AG09319 (cell line): ENCODE measurements at places on chromosomes 16 and 17.

DNA sequence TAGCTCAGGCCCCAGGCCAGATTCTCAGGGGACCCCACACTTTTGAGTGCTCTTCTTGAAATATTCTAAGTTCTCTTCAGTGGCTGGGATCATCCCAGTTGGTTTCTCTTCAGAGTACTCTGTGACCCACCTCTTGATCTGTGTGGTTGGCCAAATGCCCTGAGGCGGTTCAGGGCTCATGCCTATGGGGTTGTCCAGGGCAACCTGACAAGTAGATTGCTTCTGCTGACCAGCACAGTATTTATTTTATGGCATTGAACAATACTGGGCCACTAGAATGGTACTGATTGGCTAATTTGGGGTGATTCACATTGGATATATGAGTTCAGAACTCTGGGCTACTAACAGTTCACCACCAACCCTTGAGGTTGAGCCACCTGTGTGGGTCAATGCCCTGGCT lies 7.4 kb upstream of the GOSR2 start:
- DNase-seq = no peak

DNA sequence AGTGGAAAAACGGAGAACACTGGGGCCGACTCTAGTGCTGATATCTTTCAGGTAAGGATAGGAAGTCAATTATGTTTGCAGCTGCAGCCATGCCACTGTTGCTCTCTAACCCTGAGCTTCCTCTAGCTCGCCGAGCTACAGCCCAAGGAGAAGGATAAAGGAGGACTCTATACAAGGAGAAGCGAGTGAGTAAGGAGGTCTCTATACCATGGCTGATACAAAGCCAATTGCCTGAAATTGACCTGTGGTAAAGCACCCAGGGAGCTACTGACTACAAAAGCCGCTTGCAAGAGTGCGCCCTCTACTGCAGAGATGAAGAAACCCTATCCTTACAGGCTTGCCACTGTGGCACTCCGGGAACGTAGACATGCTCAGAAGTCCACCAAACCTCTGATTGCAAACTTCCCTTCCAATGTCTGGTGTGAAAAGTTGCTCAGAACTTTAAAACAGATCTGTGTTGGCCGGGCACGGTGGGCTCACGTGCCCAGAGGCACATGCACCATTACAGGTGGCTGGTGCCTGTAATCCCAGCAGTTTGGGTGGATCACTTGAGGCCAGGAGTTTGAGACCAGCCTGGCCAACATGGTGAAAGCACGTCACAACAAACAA lies 10.8 kb upstream of the SLC46A1 start:
- no peak for DNase-seq

DNA sequence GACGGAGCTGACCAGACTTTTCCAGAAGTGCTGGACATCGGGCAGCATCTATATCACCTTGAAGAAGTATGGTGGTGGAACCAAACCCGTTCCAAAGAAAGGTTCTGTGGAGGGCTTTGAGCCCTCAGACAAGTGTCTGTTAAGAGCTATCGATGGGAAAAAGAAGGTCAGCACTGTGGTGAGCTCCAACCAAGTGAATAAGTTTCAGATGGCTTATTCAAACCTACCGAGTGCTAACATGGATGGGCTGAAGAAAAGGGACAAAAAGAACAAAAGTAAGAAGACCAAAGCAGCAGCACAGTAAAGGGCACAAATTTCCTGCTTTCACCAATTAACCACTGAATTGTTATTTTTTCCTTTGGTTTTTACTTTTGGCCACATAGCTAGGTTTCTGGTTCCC lies 6.9 kb downstream of the KAT7 start:
- no peak for DNase-seq

- no peak for DNase-seq
These were observed 30.0 kb downstream of the USP32 start for GRCh38 chr17:60361889-60362288.

- DNase-seq = no peak
These were observed 43.5 kb upstream of the BCAR1 start for GRCh38 chr16:75294773-75295459.

DNA sequence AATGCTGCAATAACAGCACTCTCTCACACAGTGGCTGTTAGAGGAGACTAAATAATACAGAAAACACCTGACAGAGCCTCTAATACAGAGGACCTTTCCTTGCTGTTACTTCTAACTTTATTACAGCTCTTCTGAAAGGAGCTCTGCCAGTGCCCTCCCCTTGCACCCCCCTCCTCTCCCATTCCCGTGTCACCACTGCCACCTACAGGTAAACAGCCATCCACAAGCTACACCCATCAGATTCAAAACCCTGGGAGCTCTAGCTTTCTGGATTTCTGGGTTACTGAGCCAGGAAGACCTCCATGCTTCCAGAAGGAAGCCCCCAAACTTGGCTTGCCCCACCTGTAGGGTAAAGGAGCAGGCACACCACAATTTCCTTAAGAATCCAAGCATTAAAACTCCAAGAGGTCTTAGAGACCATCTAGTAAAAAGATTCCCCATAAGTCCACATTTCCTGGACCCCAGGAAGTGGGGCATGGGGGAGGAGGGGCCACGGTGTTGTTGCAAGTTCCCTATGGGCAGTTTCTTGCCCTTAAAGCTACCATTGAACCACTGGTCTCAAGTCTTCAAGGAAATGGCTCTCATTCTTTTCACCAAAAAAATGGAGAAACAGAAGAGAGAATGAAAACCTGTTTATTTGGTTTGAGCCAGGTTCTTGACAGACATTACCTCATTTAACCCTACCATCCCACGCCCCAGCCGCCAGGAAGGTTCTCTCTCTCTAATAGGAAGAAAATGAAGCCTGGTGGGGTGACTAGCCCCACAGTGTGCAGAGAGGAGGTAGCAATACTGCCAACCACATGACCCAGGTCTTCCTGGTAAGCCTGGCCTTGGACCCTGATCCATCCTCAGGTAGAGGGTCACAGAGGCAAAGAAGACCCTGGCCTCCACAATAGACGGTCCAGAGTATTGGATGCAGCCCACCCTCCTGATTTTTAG lies 52.8 kb downstream of the TOM1L2 start:
- peak; percentile 52 for DNase-seq

- DNase-seq = no peak
These were observed 298.3 kb downstream of the CDH11 start for GRCh38 chr16:64823481-64824075.

GRCh38 chr17:83006515-83007455 lies 72.6 kb upstream of the METRNL start:
- DNase-seq = no peak

DNA sequence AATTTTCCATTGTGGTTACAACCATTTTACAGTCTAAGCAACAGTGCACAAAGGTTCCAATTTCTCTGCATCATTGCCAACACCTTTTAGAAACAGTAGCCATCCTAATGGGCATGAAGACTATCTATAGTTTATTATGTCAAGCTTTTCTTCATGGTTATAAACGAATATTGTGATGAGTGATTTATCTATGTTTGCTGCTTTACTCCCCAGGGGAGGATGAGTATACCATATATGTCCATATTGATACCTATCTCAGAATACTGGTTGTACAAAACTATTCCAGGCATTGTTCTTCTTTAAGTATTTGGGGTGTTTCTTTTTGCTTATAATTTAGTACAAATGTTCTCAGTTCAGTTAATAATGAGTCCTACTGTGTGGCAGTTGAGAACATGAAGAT lies 98.3 kb downstream of the PRKCA start:
- no peak for DNase-seq

GRCh38 chr17:65515512-65515911 lies 45.9 kb downstream of the AXIN2 start:
- DNase-seq = no peak

- no peak for DNase-seq
These were observed 22.7 kb downstream of the CYTH1 start for GRCh38 chr17:78759203-78759968.

- DNase-seq = no peak
These were observed 56.4 kb downstream of the KANSL1 start for GRCh38 chr17:46136820-46137219.

GRCh38 chr16:25219070-25219737 lies 2.5 kb downstream of the AQP8 start:
- DNase-seq = no peak

DNA sequence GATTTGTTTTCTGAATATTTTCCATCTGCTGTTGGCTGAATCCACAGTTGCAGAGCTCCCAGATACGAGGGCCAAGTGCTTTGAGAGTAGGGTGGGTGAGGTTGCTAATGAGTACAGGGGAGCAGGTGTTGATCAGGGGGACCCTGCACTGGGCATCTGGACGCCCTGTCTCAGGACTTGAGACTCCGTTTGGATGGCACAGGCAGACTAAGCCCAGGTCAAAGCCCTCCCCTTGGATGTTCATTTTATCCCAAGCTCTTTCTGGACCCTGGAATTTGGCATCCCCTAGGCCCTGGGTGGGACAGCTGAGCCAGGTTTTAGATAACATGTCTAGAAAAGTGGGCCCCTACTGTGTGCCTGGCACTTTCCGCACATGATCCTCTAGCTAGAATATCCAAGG lies 12.1 kb downstream of the USP6 start:
- no peak for DNase-seq

DNA sequence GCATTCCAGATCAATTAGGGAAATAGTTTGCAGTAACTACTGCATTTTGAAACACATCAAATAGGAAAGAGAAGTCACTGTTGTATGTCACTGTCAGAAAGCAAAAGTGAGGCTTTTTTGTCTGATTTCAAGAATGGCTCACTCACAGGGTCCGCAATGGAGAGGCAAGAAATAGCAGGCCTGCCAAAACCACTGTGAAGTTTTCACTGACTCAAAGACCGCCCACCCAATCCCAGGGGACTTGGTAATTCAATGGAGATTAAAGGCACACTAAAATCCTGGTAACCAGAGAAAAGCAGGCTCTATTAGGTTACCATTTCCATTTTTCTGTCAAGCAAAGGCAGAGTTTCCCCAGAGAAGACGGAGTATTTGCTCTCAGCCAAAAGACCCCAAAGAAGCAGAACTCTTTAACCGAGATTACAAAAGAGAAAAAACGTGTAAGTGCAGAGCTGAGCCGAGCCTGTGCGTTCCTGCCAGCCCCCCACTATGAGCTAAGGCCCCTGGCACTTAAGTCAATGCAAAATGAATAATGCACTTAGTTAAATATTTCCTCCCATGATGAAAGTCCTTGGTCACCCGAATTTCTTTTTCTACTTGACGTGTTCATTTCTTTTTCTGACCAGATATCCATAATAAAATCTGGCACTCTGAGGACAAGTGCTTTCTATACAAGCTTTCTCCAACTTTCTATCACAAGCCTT lies 57.0 kb downstream of the FOXL1 start:
- no peak for DNase-seq

DNA sequence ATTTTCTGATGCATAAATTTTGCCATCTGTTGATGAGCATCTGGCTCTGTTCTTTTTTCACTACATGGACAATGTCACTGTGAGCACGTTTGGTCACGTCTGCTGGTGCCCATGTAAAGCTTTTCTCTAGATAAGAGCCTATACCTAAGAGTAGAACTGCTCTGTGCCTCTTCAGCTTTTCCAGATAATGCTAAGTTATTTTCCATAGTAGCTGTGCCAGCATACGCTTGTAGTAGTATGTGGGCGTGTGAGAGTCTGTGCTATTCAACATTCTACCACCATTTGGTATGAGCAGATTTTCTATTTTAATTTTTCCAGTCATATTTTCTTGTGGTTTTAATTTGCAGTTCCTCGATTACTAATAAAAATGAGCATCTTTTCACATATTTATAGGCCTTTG lies 33.2 kb downstream of the VPS35L start:
- DNase-seq = no peak

DNA sequence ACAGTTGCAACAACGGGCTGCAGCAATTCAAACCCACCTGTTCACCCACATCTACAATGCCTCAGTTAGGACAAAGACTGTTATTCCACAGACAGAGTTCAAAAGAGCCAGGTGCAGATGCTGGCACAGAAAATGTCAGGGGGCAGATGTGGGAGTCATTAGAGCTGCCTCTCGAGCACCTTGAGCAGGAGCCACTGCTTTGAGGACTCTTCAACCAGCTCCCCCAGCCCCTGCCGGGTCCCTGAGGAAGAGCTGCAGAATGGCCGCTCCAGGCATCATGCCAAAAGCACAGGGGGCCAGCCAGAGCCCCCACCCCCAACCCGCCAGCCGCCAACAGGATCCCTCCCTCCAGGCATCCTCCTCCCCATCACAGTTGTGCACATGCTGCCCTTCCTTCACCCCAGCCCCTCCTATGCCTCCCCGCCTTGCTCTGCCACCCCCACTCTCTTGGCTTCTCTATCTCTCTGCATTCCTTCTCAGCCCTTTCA lies 20.8 kb downstream of the C17orf67 start:
- no peak for DNase-seq

DNA sequence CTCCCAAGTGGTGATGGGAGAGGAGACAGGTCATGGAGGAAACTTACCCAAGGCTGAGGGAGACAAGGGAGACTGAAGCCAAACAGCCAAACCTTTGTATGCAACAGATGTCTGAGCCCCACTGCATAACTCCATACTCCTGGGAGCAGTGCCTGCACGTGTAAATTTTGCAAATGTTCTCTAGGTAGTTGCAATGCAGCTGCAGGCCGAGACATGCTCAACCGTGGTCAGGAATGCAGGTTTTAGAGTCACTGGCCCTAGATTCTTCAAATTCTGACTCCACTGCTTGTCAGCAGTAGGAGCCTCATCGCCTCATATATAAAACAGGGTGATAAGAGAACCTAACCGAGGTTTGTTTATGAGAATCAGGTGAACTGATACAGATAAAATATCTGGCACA lies 11.5 kb downstream of the DYNLRB2 start:
- no peak for DNase-seq

DNA sequence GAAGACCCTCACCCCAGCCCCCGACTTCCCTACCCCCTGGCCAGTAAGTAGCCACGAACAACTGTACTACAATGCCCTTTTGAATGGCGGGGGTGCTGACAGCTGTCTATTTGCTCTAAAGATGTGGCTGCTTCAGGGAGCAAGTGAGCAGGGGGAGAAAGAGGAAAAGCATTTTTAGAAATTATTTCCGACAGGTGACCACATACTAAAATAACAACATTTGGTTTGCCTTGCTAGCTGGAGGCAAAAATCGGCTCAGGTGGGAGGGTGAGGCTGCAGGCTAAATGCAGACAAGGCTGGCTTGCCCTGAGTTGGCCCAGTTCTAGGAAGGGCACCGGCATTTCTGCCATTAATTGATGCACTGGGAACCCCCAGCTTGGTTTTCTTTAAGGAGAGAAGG lies 188.5 kb downstream of the XYLT1 start:
- DNase-seq = no peak

GRCh38 chr17:64459284-64459747 lies 10.4 kb downstream of the MILR1 start:
- no peak for DNase-seq

DNA sequence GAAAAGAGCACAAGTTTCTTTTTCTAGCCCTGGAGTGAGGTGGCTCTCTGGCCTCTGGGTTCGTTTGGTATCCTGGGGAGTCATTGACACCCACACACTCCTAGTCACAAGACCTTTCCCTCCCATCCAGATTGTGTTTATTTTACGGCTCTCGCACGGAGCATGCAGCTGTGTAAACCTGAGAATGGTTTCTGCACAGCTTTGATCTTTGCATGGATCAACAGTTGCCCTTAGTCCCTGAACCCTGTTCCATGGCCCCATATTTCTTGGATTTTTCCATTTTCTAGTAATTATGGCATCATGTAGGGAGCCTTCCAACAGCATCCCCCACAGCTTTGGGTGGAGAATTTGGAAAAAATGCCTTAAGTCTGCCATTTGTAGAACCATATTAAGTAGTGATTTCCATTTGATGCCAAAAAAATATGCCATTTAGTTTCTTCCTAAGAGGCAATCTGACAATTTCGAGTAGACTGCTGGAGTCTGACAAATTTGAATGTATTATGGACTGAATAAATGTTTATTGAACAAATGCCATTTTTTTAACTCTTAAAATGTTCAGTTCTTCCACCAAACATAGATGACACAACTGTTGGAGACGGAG lies 197.7 kb downstream of the WWOX start:
- DNase-seq = no peak
